ENCODE measurements at places on chromosomes 11 and 22.

- peak; percentile 83 for DNase-seq
These were observed 600 bp downstream of the FCHSD2 start for GRCh38 chr11:73141309-73142127.

DNA sequence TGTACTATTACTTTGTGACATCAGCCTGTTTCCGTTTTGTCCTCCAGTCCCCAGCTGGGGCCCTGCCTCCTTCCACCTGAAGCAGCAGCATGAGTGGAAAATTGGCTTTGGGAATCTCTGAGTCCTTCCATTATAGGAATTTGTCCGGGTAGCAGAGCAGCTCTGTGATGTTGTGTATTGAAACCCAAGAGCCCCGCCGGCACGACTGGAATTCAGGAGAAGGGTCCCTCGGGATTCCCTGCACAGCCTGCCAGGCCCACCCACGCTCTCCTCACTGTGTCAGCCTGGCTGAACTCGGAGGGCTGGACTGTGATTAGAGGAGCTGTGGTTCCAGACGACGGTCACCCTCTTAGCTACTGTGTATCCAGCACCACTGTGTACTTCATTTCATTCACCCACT lies 18.8 kb upstream of the TSPAN18 start:
- no peak for DNase-seq

GRCh38 chr11:134942681-134943080 lies 530.6 kb upstream of the B3GAT1 start:
- DNase-seq: no peak

DNA sequence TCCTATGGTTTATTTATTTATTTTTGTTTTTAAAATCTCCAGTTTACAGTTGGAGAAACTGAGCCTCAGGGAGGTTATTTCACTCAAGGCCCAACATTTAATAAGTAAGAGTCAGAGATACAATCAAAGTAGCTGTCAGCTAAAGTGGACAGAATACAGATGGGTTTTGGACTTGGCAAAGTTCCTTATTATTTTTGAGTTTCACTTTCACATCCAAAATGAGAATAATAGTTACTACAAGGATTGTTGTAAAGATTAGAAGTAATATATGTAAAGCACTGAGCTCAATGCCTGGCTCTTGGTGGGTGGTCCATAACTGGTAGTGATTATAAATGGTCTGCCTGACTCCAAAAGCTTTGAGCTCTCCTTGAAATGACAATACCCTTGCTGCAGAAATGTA lies 87.5 kb upstream of the SESN3 start:
- DNase-seq: no peak

- no peak for DNase-seq
These were observed 131.9 kb downstream of the SHANK2 start for GRCh38 chr11:71120471-71120896.

- no peak for DNase-seq
These were observed 144.9 kb downstream of the MAML2 start for GRCh38 chr11:96197801-96198701.

- DNase-seq: no peak
These were observed 87.5 kb downstream of the YAP1 start for GRCh38 chr11:102197670-102198139.

GRCh38 chr11:79440571-79441460 lies at the start of gene TENM4:
Gene TENM4 (minus strand): TSS chr11:79441030. CDS start chr11:79069944, 371,086 bp downstream.
- DNase-seq: peak; percentile 78

- no peak for DNase-seq
These were observed 14.2 kb upstream of the OR6A2 start for GRCh38 chr11:6813656-6814055.

DNA sequence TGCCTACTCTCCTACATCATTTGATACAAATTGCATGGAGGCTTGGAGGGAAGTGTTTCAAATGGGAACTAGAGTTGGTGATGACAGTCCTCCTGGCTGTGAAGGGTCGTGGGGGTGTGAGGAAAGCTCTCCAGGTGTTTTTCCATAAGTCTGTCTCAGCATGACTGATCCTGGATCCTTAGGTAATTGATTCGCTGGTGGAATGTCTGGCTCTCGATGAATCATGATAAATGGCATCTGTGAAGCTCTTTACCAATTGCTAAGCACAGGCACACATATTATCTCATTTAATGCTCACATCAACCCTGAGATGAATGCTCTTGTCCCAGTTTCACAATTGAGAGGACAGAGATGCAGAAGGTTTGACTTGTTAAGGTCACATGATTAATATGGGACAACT lies 107.5 kb downstream of the PKNOX2 start:
- no peak for DNase-seq

DNA sequence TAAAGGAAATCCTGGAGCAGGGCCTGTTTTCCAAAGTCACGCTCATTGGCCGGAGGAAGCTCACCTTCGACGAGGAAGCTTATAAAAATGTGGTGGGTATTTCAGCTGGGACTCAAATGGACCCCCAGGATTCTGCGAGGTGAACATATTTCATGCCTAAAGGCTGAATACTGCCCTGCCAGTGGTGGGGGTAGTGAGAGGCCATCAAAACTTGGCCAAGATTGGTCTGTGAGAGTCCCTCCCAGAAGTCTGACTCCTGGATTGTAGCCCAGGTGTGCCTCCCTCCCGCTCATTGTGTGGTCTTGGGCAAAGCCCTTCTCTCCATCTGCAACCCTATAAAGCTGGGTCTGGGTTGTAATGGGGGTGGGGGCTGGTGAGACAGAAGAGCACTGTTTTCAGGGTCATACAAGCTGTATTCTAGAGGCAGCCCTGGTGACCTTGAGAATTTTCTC lies 853 bp downstream of the HTATIP2 start:
- no peak for DNase-seq

GRCh38 chr11:6570691-6571427 lies 32.6 kb downstream of the RRP8 start:
- DNase-seq: no peak
